ENCODE measurements at places on chromosomes 1 and 21. TPM values are rescaled to one million over a fixed set of nuclear protein-coding genes. Genes with fewer than 3 reads are reported as not detected.
A peak's percentile ranks its signal among the peaks of the same experiment; 100 is the strongest.

The TSTD1 gene
- 99.9 TPM for polyA plus RNA-seq

The OR2L5 gene
- polyA plus RNA-seq: not detected

- DNase-seq: no peak
These were observed 1881.7 kb downstream of the MRPL39 start for GRCh38 chr21:23725576-23725975.

GRCh38 chr1:176939993-176940392 is 224.5 kb downstream of the ASTN1 start:
- no peak for DNase-seq

DNA sequence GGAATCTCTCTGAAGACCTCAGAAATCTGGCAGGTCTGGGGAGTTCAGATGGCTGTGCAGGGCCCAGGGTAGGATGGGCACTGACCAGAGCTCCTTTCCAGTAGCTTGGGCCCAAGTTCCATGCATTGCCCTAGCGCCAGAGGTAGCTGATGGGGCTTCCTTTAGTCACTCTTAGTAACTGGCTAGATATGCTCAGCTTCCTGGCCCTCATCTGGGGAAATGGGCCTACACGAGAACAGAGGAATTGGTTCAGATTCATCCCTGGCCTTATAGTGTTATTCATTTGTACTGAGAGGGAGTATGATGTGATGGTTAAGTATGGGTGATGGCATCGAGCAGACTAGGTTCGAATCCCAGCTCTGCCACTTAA is 15.5 kb upstream of the PSMB2 start:
- DNase-seq: no peak

DNA sequence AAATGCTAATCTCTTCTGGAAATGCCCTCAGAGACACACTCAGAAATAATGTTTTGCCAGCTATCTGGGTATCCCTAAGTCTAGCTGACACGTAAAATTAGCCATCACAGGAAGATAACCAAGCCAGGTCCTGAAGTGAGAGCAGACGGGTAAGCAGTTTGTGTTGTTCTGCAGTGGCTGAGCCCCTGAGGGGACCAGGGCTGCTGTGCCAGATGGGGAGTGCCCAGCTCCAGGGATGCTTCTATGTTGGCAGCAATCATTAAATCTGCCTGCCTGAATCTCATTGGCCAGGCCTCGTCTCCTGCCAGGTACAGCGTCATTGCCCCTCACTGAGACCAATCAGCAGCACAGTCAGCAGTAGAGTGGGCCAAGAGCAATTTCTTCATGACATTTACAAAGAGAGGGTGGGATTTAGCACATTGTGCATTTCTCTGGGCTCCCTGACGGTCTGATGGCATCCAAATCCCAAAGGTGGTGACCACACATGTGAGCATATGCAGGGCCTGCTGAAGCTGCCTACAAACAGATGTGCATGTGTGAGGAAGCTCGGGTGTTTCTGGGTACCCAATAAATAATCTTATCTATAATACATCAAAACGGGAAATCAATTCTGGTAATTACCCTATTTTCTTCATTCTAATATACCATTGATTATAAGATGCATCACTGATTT is 58.7 kb upstream of the LRRN2 start:
- no peak for DNase-seq

DNA sequence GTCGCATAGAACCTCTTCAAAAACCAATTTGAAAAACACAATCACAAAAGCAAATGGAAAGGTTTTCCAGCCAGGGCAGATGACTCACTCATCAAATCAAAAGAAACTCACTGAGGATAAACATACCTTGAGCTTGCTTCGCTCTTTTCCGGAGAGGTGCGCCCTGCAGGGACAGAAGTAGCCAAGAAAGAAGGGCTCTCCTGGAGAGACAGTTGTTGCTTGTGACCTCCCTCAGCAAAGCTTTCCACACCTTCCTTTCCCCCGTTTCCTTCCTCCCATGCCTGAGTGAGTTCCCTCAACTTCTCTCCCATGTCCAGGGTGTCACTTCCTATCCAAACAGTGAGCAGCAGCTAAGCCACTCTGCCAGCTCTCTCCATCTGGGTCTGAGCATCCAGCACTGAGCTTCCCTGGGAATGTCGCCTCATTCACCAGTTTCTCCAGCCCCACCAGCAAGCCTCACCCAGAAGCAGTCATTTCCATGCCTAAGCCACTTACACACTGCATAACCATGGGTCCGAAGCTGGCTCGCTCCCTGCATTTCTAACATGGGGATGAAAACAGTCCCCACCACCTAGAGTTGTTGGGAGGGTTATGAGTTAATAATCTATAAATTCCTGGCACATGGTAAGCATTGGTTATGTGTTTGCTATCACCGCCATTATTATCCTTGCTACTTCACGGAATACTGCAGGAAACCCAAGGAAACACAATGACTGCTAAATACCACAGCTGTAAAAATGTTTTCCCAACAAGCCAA is 75.0 kb downstream of the PTPN14 start:
- peak; percentile 77 for DNase-seq

DNA sequence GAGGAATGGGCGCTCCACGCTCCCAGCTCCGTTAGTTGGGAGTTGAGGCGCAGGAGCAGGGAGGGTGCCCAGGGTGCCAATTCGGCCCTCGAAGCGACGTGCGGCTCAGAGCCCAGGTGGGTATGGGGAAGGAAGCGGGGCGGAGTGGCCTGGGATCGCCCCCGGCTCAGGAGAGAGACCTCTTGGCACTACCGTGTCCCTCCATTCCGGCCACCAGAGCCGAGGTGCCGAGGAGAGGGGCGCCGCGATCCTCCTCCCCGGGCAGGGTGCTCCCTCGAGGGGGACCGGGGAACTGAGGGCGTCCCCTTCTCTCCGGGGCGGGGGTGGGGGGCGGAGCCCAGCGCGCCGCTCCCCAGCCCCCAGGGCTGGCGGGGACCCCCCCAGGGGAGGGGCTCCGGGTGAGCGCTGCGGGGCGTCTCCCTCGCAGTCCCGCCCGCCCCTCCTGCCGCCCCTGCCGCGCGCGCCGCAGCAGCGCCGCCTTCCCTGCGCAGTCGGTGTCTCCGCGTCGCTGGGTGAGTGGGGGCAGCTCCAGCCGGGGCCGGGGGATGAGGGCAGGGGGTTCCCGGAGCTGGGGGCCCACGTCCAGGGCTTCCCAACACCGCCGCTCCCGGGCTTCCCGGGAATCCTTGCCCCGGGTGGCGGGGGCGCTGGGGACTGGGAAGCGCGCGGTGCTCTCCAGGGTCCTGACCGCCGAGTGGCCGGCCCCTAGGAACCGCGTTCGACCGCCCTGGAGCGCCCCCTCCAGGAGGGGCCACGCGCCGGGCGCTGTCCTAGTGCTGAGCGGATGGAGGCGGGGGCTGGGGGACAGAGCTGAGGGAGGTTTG is at the start of gene HPCA:
Gene HPCA (plus strand): TSS at position 488 of the 824 bp plus-strand sequence. CDS start 2,408 bp downstream, outside the sequence.
- DNase-seq: peak; percentile 41
